ENCODE measurements at places on chromosomes 5 and 9. TPM values are rescaled to one million over a fixed set of nuclear protein-coding genes. Genes with fewer than 3 reads are reported as not detected.

Gene BRINP1
- total RNA-seq: 1.9 TPM

Gene GRHPR
- total RNA-seq: 81.5 TPM

Gene PRRX2
- total RNA-seq: 0.21 TPM

Gene SPATA31A6
- total RNA-seq: not detected

Gene WDR36
- 25.2 TPM for total RNA-seq
